ENCODE measurements at places on chromosomes 12 and 14.

DNA sequence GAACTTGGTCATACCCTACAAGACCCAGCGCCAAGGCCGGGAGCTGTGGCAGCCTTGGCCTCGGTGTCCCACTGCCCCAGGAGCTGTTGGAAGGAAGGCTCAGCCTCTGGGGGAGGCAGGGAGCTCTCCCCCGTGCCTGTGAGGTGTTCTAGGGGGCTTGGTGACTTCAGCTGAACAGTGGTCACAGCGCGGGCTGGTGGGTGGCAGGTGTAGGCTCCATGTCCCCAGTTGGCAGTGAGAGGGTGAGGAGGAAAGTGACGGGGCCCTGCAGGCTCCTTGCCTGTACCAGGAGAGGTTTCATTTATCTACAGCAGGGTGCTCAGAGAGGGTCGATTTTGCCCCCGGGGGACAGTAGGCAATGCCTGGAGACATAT lies 47.5 kb downstream of the DLK1 start:
- DNase-seq: no peak

GRCh38 chr14:67934087-67934486 lies 114.5 kb downstream of the RAD51B start:
- DNase-seq: no peak

DNA sequence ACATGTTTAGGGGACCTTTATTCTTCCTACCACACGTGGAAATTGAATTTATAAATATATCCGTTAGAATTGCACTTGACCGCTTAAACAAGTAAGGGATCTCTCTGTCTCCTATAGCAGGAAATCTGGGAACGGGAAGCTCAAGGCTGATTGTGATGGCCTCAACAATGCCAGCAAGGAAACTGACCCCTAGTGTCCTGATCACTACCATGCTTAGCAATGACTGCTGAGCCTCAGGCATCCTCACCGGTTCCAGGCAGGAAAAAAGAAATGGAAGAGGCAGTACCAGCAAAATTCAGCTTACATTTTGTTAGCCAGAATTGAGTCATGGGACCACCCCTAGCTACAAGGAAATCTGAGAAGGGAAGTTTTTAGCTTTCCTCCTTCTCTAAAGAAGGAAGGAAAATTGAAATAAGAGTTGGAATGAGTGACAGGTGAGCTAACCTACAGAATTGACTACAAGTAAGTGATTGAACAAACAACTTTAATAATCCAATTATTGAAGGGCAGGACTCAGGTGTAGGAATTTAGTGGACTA lies 43.9 kb upstream of the AMN1 start:
- DNase-seq: no peak

DNA sequence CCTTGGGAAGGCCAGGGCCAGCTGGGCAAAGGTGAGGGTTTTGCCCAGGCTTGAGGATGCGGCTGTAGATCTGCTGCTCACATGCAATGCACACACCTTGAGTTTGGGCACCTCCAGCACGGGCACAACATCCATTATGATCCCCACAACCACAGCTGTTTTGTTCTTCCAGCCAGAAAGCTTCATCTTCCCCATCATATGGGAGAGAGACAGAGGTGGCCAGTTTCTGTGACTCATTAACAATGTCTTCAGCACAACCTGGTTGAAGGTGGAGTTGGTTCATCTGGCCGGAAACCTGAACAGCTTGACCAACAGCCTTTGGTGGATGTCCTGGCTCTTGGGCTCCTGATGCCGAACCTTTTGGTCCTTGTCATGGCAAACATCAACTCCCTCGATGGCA lies 163.7 kb upstream of the CCND2 start:
- no peak for DNase-seq

- no peak for DNase-seq
These were observed 318.5 kb upstream of the TBX3 start for GRCh38 chr12:115002434-115002833.

DNA sequence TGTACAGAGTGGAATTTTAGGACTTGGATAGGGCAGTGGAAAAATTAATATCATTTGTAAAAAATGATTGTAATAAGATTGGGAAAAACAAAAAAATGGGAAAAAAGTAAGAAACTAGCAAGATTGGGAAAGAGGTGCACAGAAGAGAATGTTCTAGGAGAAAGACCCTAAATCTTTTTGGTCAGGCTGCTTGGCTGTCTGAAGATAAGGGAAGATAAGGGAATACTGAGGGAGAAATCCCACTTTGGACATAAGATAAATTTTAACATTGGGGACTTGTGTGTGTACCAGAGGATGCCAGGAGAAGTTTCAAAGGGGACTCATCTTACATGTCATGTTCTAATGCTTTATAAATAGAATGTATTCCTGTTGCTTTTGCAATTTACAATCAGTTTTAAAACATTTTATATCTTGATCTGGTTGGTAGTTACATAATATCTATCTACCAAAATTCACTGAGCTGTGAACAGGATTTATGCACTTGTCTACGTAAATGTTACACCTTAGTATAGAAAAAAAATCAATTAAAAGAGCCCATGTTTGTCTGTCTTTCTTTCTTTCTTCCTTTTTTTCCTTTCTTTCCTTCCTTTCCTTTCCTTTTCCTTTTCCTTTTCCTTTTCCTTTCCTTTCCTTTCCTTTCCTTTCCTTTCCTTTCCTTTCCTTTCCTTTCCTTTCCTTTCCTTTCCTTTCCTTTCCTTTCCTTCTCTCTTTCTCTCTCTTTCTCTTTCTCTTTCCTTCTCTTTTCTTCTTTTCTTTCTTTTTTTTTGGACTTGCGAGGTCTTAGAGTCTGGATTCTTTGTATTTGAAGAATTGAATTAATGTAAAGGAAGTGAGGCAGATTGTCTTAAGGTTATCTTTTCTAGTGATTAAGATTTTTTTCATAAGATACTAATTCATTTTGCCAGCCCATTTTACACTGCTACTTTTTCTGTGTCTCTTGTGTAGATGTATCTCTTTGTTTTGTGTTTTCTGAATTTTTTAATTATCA lies 66.1 kb downstream of the KTN1 start:
- no peak for DNase-seq

DNA sequence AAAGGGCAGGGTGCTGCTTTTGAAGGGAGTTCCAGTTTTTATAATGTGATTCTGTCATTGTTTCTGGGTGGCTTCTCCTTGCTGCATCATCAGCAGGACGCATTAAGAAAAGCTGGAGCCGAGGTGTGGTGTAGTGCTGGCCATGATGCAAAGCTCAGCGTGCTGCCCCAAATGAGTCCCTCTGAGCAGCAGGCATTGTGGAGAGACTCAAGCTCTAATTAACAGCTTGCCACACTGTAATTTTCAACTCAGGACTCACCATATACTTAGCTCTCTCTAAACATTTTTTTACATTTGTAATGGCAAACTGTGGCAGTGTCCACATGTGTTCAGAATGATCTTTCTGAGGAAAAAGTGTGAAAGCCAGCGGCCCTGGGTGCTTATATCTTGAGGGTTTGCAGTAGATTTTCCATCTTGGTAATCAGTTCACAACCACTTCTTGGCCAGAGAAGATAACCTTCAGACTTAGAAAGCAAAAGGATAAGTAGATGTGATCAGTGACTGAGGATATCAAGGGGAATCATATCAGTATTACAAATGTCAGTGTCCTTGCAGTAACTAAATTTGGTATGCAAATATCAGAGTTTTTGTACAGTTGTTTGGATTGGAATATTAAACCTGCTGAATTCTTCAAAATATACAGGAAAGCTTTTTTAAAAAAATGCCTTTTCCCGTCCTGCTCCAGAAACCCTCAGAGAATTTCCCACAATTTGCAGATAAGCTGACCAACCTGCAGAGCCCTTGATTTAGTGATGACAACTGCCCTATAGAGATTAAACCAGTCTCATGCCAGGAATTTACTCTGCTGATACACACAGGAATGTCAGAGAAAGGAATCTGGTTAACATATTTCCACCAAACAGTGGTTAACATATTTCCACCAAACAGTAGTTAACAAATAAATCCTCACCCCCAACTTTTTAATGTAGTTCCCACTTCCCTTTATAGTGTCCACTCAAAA lies 63.6 kb downstream of the DAAM1 start:
- DNase-seq: no peak

GRCh38 chr14:39025810-39026627 lies 77.0 kb downstream of the SEC23A start:
- DNase-seq: no peak

GRCh38 chr12:69278814-69279782 lies 39.7 kb downstream of the CPSF6 start:
- no peak for DNase-seq

- no peak for DNase-seq
These were observed 38.0 kb upstream of the EIF5 start for GRCh38 chr14:103296007-103296406.

DNA sequence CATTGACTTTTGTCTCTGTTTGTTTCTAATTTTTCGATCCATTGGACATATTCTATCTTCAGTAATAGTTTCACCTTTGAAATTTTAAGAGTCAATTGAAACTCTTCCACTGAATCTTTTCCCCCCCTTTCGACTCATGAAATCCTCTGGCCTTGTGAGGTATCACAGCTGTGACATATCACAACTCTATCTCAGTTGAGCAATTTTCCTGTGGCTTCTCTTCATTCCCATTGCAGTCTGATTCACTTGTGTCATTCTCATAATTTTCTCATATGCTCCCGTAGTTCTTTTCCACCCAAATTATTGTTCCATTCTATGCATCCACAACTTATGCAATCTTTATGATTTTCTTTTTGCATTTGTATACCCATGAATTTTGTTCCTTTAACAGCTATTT lies 261.6 kb downstream of the DACT1 start:
- DNase-seq: no peak

- no peak for DNase-seq
These were observed 29.2 kb downstream of the TMTC1 start for GRCh38 chr12:29754235-29755189.

Measured in stimulated activated CD8-positive, alpha-beta memory T cell treated with anti-CD3 and anti-CD28 coated beads, Interleukin-15, amount 100 ng/mL, for 1 hour (primary cell).